ENCODE measurements at places on chromosomes 16 and 17.

- no peak for DNase-seq
Measured at GRCh38 chr17:37737971-37738370, 6.9 kb downstream of the HNF1B start.

DNA sequence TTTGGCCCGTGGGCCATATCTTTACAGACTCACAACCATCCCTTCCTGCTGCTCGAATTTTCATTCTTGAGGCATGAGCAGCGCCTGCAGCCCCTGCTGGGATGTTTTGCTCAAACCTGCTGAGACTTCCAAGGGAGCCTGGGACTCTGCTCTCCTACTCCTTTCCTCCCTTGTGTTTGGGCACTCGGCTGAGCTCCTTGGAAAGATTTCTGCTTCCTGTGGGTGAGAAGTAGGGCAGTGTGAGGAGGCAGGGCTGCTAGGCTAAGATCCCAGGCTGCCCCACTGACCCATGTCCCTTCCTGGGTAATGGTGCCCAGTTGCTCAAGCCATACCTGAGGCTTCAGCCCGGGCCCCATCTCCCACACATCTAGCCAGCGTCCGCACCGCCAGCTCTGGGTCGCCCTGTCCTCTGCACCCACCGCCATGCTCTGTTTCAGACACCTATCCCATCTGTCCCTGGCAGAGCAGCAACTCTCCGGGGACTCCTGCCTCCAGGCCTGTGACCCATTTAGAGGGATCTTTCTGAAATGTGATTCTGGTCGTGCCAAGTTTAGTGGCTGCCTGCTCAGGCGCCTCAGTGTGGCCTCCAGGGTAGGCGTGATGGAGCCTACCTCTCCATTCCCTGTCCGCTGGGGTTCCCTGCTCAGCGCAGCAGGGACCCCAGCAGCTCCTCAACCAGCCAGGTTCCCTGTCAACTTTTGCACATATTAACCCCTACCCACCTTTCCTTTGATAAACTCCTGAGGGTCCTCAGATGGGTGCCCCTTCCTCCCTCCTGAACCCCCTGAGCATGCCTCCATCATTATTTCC, 190.1 kb downstream of the CCDC182 start:
- no peak for DNase-seq

GRCh38 chr17:57599271-57600045, 145.6 kb downstream of the CCDC182 start:
- no peak for DNase-seq

DNA sequence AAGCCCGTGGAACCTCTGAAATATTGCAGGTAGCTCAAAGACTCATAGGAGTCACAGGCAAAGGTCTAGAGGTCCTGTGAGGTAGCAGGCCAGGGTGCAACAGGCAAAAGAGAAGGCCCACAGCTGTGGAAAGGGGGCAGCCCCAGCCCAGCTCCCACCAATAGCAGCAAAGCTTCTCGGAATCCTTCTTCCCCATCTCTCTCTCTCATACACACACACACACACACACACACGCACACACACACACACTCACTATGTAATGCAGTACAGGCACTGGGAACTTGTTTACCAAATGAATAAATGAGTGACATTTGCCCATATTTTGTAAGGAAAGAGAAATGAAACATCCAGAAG, 16.8 kb upstream of the SUPT4H1 start:
- no peak for DNase-seq

DNA sequence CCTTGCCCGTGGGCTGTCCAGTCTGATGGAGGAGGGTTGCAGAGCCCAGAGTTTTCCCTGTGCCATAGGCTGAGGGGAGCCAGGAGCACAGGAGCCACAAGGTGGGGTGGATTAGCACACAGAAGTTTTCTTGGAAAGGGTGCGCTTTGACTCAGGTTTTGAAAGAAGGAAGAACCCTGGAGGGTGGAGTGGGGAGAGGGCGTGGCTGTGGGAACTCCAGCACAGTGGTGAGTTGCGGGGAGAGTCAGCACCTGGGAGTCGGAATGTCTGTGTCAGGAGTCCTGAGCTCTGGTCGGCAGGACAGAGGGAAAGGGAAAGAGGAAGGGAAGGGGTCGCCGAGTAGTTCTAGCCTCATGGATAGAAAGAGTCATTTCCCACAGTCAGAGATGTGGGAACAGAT, 8.9 kb upstream of the KRT14 start:
- DNase-seq = no peak

GRCh38 chr16:79026117-79026516, 574.4 kb downstream of the MAF start:
- no peak for DNase-seq

GRCh38 chr16:48641770-48642169, 31.8 kb upstream of the N4BP1 start:
- no peak for DNase-seq

GRCh38 chr17:19386051-19386929, 700 bp downstream of the MFAP4 start:
- no peak for DNase-seq

- DNase-seq = no peak
Measured at GRCh38 chr17:73323409-73324159, 11.8 kb upstream of the CDC42EP4 start.

- DNase-seq = no peak
Measured at GRCh38 chr17:27475981-27476895, 20.0 kb downstream of the KSR1 start.

- DNase-seq = no peak
Measured at GRCh38 chr17:8128125-8128784, 4.3 kb upstream of the HES7 start.

DNA sequence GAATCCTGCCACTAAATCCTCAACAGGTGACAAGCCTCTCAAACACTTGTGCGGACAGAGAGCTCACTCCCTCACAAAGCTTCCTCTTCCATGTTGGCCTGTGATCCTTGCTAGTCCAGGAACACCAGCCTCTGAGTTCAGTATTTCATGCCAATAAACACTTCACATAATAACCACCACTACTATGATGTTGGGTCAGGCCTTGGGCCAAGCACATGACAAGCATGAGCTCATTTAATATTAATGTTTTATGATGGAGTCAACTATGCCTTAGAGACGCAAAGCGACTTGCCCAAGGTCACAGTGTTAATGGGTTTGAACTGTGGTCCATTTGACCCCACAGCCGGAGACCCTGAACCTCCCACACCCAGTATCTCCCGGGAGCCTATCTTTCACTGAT, 129.1 kb downstream of the GAS7 start:
- no peak for DNase-seq

- no peak for DNase-seq
Measured at GRCh38 chr16:30104492-30104891, 8.5 kb upstream of the YPEL3 start.

GRCh38 chr17:19867079-19867328, 732 bp downstream of the ULK2 start:
- peak; percentile 53 for DNase-seq

- no peak for DNase-seq
Measured at GRCh38 chr17:65584604-65585521, 23.4 kb upstream of the AXIN2 start.

DNA sequence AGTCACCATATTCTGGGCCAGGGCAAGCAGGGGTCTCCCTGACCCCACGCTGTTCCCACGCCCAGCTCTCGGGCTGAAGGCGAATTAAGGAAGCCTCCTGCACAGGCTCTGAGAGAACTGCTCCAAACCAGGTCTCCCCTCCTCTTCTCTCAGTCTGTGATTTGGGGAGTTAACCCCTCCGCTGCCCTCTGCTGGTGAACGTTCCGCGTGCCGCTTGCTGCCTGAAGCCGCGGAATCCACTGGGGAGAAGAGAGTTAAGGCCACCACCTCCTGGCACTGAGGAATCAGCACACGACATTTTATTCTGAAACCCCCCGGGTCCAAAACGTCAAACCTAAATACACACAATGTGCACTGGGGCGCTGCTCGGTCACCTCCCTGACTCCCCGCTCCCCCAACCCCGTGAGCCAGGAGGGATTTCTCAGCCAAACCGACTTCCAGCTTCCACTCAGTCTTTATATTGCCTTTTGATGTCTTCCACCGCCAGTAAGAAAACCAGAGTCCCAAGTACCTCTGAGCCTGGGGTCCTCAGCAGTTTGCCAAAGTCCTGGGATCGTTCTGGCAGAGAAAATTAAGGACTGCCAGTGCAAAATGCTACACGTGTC, 54.4 kb upstream of the RCVRN start:
- peak; percentile 65 for DNase-seq

DNA sequence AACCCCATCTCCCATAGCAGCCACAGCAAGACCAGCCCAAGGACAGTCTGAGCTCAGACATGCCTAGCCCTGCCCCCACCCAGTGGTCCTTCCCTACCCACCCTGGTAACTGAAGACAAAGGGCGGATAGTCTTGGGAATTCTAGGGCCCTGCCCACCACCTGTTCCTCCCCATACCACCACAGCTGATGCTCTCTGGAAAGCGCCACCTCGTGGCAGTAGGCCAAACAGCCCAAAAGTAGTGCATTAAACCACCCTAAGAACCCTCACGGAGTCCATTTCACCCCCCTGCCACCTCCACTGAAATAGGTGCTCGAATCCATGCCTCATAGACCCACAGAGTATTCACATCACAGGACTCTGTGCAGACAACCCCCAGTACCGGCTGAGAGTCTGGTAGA, 1021.4 kb downstream of the CDH8 start:
- DNase-seq = no peak

- no peak for DNase-seq
Measured at GRCh38 chr16:24536671-24537070, 2.7 kb upstream of the RBBP6 start.

- no peak for DNase-seq
Measured at GRCh38 chr16:68369697-68370580, 59.1 kb downstream of the PRMT7 start.

GRCh38 chr16:10332241-10332640, 53.6 kb upstream of the ATF7IP2 start:
- no peak for DNase-seq

DNA sequence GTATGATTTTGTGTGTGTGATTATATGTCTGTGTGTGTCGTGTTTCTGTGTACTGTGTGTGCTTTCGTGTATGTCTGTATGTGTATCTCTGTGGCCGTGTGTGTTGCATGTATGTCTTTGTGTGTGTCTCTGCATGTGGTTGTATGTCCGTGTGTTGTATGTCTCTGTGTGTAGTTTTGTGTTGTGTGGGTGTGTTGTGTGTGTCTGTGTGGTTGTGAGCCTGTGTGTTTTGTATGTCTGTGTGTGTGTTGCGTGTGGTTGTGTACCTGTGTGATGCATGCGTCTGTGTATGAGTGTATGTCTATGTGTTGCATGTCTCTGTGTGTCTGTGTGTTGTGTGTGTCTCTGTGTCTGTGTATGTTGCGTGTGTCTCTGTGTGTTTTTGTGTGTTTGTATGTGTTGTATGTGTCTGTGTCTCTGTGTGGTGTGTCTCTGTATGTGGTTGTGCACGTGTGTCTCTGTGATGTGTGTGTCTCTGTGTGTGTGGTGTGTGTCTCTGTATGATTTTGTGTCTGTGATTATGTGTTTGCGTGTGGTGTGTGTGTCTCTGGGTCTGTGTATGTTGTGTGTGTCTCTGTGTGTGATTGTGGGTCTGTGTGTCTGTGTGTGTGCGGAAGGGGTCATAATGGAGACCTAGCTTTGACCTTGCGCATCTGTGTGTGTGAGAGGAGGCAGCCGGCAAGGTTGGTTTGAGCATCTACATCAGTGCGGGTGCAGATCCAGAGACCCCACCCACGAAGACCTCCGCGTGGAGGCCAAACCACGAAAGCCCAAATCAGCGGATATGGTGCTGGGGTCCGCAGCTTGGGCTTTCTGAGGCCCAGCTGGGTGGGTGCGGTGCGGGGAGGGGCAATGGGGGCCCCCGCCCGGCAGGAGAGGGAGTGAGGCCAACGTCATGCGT, 212.6 kb upstream of the GSE1 start:
- no peak for DNase-seq

GRCh38 chr16:85445779-85446222, 167.3 kb upstream of the GSE1 start:
- DNase-seq = no peak

DNA sequence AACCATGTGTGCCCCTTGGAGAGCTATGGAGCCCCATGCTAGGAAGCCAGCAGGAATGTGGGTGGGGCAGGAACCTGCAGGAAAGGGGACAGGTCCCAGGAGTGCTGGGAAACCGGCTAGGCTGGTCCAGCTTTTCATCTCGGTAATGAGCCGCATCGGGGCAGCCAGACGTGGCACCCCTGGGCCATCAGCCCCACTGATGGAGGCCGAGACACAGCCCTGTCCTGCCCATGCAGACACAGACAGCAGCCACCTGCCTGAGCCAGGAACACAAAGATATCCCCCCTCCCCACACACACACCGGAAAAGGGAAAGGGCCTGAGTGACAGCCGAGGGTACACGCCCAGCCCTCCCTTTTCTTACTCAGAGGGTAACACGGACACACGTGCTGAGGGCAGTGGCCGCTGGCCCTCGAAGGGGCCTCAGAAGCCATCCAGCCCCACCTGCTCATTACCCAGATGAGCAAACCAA, 18.1 kb downstream of the PPL start:
- no peak for DNase-seq

DNA sequence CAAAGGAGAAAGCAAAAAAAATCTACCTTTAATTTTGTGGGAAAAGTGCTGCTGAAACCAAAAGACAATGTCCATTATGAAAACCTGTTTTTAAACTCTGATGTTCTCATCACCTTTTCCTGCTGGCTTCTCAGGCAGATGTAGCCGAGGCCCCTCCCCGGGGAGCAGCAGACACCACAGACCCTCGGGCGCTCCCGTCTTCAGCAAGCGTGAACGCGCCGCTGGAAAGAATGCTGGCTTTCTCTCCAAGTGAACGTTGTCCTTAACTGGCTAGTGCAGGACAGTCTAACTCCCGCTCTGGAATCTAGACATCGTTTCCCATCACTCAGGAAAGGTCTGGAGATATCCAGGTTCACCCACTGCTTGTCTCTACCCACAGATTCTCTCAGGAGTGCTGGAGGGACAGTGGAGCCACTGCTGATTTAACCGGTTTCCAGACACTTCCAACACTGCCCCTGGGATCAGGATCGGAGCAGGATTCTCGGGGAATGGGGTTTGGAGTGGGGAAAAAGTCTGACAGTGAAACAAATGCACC, 211.2 kb downstream of the RBFOX3 start:
- no peak for DNase-seq

DNA sequence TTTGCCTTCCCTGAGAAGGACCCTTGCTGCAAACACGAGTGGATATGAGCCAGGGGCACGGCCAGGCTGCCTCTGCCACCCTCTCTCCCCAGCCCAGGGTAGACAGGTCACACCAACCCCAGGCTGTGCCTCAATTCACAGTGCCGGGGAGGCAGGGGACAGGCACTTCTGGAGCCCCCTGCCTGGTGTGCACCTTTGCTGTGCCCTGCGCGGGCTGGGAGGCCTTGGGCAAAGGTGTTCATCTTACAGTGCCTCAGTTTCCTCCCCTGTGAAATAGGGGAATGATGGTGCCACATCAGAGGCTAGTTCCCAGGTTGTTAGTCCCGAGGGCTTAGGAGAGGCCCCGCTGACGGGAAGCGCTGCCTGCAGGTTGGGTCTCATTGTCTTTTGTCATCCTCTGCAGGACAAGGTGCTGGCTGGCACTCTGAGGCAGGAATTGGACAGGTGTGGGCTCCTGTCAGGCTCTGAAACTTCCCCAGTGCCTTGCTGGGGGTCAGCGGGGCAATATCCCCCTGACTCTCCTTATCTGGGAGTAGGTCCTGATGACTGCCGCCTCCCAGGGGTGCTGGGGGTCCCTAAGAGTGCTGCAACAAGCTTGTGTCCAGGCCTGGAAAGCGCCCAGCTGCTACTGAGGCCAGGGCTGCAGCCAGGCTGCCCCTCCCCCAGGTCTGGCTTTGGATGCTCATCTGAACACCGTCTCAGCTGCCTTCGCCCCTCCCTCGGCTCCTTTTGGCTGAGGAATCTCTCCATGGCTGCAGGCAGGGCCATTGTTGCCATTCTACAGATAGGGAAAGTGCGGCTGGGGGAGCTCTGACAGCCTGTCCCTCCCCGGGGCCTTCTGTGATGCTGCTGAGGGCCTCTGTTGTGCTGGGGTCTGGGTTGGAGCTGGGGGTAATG, 3.1 kb downstream of the PRSS21 start:
- no peak for DNase-seq
